ENCODE measurements at places on chromosomes 12 and 14.

GRCh38 chr14:93674343-93674742 lies 113.9 kb downstream of the PRIMA1 start:
- DNase-seq = no peak

- no peak for DNase-seq
These were observed 140.5 kb downstream of the AKAP6 start for GRCh38 chr14:32469388-32470160.

DNA sequence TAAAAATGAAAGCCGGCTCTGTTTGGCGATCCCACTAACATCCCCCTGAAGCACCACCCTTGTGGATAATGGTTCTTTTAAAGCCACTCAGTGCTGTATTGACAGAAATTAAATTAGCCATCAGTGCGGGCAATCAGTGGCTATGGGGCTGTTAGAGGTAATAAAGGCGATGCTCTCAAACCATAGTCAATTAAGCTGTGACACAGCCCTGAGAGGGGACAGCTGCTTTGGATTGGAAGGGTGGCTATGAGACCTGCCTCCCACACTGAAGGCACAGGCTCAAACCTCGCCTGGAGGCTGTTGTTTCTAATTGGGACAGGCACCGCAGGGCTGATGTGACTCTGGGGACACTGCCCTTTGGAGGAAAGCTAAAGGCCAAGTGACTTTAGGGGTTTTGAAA lies 562.2 kb downstream of the VRK1 start:
- no peak for DNase-seq

DNA sequence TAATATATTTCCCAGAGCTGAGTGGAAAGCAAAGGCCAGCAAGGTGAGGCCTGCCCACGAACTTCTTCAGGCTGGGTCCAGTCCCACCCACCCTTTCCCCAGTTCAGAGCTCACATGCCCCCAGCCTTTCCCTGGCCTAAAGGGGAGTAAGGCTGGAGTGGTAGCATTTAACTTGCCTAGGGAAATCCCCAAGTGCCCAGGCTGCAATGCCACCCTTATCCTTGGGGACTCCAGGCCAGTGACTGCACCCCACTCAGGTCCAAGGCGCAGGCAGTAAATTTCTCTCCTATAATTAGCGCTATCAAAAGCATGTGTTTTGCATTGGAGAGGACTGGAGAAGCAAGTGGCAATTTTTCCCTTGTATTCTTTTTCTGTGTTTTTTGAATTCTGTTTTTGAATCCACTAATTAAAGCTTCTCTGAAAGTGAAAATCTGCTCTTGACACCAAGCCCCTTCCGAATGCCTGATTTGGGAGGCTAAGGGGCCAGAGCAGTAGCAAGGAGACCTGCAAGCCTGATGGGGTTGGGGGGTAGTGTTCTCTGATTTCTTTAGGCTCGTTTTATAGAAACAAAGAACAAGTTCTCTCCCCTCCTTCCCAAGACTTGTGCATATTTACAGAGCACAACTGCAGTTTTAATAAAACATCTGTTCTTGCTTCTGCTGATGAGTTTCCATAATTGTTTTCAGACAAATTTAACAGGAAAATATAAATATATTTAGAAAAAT lies 3.5 kb upstream of the HOXC6 start:
- DNase-seq = no peak

DNA sequence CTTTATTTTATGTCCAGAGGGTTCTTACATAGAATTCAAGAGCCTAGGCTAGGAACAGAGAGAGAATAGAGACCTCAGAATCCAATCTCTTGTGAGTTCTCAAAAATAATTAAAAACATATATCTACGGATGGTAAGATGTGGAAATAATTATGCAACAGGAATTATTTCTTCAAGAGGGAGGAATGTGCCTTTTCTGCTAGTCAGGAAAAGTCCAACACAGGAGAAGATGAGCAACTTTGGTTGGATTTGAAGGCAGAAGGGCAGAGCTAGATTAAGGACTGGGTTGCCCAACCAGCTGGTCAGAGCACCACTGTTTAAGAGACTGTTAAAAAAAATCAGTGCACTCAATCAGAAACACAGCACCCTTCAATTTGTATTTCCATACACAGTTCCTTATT lies 365.5 kb downstream of the ETNK1 start:
- no peak for DNase-seq

DNA sequence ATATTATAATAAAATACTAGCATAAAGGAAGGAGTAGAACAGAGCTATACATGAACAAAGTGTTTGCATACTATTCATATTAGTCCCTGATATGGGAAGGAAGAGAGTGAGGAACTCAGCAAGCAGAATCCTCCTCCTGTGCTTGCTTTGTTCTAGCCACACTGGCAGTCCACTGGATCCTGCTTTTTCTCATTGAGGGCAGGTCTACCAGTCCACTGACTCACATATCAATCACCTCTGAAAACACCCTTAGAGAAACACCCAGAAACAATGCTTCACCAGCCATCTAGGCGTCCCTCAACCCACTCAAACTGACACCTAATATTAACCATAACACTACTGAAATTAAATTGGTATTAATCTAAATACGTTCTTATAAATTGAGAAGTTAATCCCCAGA lies 1861.7 kb upstream of the SEL1L start:
- no peak for DNase-seq

GRCh38 chr12:28958553-28959195 lies 190.4 kb upstream of the FAR2 start:
- no peak for DNase-seq

DNA sequence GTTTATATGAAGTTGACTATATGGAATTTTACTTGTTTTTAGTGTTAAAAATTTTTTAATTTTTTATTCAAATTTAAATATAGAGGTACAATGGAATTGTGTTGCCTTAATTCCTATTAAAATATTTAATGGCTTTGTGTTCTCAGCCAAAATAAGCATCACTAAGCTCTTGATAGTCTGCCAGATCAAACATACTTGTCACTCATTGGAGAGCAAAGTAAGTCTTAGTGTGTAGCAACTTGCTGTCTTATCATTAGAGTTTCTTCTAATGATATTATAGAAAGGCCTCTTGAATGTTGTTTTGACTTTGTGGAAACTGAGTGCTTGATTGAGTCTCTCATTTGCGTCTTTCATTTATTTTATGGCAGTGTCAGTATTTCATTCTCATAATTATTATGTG lies 10.7 kb downstream of the SFSWAP start:
- no peak for DNase-seq

DNA sequence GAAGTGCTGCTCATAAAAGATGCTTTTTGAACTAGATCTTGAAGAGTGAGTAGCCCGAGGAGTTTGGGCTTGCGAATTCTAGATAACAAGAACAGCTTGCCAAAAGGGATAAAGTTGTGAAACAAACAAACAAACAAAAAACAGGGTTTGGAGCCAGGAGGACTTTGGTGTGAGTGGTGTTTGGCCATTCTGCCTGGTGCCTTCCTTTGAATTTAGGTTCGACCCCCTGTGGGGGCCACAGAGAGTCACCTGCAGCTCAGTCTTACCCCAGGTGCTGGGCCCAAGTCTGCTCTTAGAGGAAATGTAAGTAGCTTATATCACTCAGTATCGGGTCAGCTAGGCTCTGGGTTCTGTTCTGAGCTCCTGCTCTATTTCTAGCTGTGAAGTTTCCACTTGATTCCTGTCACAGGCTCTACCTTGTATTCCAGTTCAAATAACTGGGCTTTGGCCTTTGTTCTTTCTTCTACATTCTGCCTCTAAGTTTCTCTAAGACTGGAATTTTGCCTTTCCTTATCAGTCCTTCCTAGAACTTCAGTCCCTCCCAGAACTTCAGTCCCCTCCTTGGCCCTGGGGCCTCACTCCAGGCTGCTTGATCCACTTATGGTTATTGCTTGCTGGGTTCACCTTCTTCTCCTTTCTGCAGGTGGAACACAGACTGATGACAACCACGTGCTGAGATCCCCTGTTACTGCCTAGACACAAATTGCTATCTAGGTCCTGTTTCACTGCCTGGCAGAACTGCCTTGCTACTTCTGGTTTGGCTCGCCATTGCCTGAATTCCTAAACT lies 20.5 kb upstream of the DUSP6 start:
- DNase-seq = no peak

- DNase-seq = no peak
These were observed 57.5 kb downstream of the FRS2 start for GRCh38 chr12:69527506-69528272.

DNA sequence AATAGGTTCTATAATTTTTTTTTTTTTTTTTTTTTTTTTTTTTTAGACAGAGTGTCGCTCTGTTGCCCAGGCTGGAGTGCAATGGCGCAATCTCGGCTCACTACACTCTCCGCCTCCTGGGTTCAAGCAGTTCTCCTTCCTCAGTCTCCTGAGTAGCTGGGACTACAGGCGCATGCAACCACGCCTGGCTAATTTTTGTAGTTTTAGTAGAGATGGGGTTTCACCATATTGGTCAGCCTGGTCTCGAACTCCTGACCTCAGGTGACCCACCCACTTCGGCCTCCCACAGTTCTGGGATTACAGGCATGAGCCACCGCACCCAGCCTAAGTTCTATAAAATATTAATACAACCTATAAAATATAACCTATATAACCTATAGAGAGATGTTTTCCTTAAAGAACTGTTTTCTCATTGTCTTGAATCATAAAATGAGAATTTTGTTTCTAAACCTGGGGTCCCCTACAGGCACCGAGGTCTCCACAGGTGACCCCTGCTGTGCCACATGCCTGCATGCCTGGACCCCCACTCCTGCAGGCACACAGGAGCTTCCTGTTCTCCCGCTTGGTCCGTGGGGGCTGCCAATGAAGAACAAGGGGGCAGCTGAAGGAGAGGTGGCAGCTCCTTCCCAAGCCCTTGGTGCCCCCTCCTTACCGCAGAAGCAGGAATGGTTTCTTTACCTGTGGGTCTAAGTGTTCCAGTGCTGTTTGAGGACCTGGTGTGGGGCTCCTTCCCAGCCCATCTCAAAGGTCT lies 70.9 kb upstream of the ZFP36L1 start:
- DNase-seq = no peak

DNA sequence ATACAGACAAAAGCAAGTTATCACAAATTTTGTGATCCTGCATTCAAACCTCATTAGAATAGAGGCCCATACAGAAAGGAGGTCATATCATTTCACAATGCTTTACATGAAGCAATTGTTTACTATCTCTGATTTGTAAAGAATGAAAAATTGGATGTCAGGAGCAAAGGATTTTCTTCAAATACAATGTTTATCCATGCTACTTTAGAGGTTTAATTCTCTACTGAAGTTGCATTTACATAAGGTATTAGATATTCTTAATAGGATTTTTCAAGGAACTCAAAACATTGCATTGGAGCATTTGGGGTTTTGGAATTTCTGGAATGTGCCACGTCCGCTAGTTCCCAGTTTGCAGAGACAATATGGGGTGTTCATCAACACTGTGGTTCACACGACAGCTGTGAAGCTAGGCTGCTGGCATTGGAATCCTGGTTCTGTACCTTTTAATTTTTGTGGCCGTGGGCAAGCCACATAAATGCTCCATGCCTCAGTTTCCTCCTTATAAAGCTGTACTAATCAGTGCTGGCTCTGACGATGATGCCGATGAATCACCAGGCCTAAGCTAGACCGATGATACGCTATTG lies 174.8 kb downstream of the APAF1 start:
- DNase-seq = no peak

DNA sequence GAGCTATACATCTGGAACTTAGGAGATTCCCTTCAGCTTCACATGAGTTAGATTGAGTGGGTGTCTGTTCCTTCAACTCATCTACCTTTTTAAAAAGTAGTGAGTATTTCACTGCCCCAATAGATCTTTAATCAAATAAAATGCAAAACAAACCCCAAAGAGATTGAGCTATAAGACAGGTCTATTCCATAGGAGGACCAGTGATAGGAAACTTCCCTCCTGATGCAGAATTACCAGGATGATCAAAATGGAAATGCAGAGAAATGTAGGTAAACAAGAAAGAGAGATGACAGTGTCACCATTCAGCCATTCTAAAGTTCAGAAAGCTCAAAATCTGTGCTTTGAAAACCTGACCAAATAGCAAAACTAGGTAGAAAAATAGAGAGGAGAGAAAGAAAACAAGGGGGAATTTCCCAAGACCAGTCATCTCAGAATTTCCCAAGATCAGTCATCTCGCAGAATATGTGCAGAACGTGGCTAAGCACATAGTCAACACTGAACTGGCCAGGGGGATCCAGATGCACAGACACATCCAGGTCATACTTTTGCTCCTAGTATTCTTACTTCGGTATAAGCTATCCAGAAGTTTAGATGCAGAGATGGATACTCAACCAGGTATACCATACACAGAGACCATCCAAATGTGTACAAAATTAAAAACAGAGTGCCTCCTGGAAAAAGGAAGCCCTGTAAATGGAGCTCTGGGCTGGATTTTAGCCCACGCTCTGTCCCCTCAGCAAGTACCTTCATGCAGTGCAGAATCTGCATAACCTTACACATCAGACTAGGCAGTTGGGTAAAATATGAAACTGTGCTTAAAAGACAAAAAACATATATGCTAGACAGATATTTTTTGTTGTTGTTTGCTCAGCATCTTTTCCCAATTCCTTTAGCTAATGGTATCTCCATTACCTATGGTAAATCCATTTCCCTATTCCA lies 27.4 kb downstream of the SLC41A2 start:
- peak; percentile 35 for DNase-seq

DNA sequence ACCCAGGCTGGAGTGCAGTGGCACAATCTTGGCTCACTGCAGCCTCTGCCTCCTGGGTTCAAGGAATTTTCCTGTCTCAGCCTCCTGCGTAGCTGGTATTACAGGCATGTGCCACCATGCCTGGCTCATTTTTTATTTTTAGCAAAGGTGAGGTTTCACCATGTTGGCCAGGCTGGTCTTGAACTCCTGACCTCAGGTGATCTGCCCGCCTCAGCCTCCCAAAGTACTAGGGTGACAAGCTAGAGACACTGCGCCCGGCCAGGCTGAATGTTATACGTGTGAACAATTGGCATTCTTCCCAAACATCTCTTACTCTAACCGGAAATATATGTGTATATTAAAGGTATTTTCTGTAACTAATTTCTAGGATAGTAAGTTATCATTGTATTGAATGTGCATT lies 13.2 kb upstream of the LIMA1 start:
- DNase-seq = no peak

GRCh38 chr14:52032204-52032801 lies 36.6 kb downstream of the NID2 start:
- DNase-seq = no peak

- DNase-seq = no peak
These were observed 629 bp upstream of the TTC7B start for GRCh38 chr14:90816681-90817436.

DNA sequence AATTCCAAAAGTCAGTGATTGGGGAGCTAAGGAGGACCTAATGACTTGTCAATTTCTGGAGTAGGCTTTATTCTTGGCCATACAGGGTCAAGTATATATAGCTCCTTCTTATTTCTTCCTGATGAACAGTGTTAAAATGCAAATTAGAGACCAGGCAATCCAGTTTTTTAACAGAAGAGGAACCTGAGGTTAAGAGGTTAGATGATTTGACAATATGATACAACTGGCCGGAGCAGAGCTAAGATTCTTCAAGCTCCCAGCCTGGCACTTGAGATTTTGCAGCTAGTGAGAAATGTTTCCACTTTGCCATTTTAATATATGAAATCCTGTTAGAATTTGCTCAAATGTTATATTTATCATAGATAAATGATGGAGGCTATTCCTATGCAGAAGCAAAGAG lies 204.0 kb downstream of the SSPN start:
- no peak for DNase-seq
